ENCODE measurements at places on chromosomes 2 and 18. TPM values are rescaled to one million over a fixed set of nuclear protein-coding genes. Genes with fewer than 3 reads are reported as not detected.

DNA sequence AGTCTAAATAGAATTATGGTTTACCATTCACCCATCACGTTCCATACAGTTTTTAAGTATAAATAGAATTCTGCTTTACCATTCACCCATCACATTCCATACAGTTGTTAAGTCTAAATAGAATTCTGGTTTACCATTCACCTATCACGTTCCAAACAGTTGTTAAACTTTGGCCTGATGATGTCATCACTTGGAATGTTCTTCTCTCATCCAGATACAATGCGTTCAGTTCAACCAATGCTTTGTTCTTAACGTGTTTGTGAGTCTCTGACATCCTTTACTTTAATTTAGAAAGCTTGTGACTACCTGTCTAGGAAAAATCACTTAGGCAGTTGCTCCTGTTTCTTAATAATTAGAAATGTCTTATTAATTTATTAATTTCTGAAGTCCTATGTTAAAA lies 236.3 kb upstream of the RASGRP3 start:
- DNase-seq: no peak

GRCh38 chr2:19929226-19929625 lies 27.4 kb upstream of the TTC32 start:
- DNase-seq: no peak

DNA sequence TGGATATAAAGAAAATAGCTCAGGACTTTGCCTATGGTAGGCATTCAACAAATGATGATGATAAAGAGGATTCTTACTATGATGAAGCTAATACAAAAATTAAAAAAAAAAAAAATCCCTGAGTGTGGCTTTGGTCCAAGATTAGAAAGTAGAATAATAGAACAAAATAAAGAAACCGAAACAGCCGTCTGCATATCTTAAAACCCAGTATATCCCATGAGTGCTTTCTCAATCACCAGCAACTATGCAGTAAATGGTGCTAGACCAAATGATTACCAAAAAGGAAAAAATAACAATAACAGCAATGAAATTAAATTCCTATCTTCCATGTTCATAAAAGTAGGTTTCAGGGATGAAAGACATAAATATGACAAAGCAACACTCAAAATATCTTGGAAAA lies 59.3 kb upstream of the DCC start:
- DNase-seq: no peak

- no peak for DNase-seq
These were observed 129.5 kb upstream of the ZNF804A start for GRCh38 chr2:184468826-184469225.

The SFXN5 gene
- total RNA-seq: 9.2 TPM

All from ovary (tissue), 10 donors.